ENCODE measurements at places on chromosomes 7 and 10. TPM values are rescaled to one million over a fixed set of nuclear protein-coding genes. Genes with fewer than 3 reads are reported as not detected.

MALRD1 gene
- total RNA-seq = not detected

SPDYE9 gene
- total RNA-seq = not detected

- peak; percentile 99 for DNase-seq
These were observed 492.9 kb upstream of the FOXK1 start for GRCh38 chr7:4189131-4189570.

GRCh38 chr10:132646443-132647097, 109.0 kb downstream of the INPP5A start:
- DNase-seq = no peak

GRCh38 chr7:84187087-84187805, 7.3 kb downstream of the SEMA3A start:
- DNase-seq = no peak

GRCh38 chr7:282621-283020, 7.3 kb upstream of the FOXL3 start:
- DNase-seq = no peak

DNA sequence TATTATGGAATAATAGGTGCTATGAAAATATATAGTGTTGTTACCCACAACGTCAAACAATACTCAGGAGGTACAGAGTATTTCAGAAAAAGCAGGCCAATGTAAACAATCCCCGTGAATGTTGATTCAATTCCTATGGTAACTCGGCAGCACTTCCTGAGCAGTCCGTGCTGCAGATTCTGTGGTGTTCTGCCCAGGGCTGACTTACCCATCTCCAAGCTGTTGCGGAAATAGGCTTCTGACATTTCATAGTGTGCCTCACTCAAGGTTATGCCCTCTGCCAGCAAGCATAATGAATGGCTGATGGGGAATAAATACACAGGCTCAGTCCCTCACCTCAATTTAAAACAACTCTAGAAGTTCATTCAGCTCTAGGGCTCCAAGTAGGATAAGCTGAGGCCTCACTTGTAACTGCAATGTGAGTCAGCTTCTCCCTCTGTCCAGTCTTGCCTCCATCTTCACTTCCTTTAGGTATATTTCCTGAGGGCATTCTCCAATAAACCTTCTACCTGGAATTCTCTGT, 177.6 kb downstream of the GNAI1 start:
- DNase-seq = peak; percentile 19

DNA sequence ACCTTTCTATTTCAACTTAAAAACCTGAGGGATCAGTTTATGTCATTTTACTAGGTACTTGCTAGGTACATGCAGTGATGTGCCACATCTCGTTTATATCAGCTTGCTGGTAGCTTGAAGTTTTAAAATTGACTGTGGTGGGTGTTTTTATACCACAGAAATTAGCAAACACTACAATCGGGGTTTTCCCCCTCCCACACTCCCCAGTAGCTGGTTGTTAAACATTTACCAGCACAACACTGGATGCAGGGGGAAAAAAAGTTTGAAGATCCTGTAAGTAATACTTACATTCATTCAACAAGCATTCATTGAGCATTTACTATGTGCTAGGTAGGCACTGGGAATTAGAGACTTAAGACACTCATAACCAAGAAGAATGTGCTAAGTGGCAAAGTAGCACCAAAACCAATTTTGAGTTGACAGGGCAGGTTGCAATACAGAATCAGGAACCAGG, 32.6 kb downstream of the USP6NL start:
- no peak for DNase-seq

Measured in Caki2 (cell line).